Renal cortex interstitium (tissue), 15 donors: ENCODE measurements at places on chromosomes 11 and 22.

DNA sequence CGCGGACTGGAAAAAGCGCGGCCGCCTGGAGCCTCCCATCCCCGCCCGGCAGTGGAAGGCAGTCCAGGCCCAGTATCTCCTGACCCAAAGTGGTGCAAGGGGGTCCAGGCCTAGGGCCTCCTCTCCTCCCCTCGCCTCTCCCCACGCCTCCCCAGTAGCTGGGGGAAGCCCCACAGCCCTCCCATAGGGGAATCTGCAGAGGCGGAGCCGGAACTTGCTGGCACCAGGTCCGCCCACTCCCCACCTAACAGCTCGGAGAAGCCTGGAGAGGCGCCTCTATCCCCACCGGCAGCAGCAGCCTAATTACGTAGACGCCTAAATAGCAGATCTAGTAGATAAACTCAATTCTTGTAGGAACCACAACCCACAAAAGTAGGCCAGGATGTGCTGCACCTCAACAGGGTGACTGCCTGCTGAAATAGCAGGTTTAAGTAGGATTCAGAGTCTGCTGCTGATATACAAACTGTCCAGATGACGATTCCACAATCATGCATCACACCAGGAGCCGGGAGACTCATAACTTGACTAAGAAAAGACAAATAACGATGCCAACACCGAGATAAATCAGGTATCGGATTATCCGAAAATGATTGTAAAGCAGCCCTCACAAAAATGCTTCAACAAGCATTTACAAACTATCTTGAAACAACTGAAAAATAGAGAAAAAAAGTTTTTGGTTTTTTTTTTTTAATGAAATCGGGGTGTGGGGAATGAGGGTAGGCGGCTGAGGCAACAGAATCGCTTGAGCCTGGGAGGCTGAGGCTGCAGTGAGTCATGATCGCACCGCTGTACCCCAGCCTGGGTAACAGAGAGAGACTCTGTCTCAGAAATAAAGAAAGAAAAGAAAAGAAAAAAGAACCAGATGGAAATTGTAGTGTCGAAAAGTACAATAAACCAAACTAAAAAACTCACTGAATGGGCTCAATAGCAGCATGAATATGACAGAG, 11.4 kb upstream of the BRD1 start:
- no peak for DNase-seq

- DNase-seq = no peak
Observed at GRCh38 chr11:96567176-96567575, 177.4 kb downstream of the JRKL start.

DNA sequence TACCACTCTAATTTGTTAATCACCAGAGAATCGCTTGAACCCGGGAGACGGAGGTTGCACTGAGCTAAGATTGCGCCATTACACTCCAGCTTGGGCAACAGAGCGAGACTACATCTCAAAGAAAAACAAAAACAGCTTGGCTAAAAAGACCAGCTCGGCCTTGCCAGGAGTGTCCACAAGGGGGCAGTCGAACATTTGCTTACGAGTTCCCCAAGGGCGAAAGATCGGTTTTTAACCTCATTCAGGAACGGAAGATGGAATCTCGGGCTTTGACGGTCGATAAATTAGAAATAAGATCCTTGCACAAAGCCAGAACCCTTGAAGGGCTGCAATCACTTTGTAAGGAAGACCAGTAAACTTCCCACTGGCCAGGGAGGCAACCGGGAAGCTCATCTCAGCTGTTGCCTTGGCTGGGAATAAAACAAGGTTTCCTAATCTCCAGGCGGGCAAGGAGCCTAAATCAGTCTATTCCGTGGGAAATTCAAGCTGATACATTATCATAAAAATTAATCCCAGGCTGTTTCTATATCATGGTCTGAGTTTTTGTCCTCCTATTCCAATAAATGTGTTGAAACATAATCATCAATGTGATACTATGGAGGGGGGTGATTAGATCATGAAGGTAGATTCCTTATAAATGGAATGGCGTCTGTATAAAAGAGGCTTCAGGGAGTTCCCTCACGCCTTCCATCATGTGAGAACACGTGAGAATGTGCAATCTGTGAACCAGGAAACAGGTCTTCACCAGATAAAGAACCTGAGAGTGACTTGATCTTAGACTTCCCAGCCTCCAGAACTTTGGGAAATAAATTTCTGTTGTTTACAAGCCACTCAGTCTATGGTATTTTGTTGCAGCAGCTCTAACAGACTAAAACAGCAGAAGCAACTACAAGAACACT, 14.9 kb upstream of the SLC29A2 start:
- DNase-seq = peak; percentile 77

GRCh38 chr22:27011133-27011532, 353.7 kb downstream of the MIAT start:
- DNase-seq = no peak

GRCh38 chr11:124837491-124837856, 27.8 kb upstream of the ROBO3 start:
- peak; percentile 45 for DNase-seq

- no peak for DNase-seq
Observed at GRCh38 chr22:47748271-47748670, 985.8 kb downstream of the TBC1D22A start.

DNA sequence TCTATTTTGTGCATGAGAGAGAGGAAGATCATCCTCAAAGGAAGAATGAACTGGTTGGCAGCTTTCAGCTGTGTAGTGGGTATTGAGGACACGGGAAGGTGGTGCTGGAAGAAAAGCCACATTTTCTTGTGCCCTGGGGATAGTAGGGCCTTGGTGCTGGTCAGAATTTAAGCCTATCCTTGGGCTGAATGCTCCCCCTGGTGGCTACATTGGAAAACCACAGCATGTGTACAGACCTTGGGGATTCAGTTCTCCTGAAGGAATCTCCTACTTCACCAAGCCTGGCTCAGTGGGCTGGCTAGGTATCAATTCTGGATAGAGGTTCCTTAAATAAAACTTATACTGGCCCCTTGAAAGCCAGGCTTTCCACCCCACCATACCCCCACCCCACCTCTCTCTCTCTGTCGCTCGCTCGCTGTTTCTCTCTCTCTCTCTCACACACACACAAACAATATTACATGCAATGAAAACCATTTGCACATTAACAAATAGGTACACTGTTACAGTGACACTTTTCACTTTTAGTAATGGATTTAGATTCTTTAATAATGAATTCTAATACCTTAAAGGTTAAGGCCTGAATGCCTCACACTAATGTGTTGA, 2.8 kb upstream of the OR51M1 start:
- DNase-seq = peak; percentile 5

- no peak for DNase-seq
Observed at GRCh38 chr11:127114035-127114434, 113.5 kb upstream of the KIRREL3 start.

- DNase-seq = no peak
Observed at GRCh38 chr11:15035283-15035682, 38.1 kb upstream of the CALCB start.

GRCh38 chr22:39117585-39118191, 20.6 kb downstream of the APOBEC3H start:
- no peak for DNase-seq

DNA sequence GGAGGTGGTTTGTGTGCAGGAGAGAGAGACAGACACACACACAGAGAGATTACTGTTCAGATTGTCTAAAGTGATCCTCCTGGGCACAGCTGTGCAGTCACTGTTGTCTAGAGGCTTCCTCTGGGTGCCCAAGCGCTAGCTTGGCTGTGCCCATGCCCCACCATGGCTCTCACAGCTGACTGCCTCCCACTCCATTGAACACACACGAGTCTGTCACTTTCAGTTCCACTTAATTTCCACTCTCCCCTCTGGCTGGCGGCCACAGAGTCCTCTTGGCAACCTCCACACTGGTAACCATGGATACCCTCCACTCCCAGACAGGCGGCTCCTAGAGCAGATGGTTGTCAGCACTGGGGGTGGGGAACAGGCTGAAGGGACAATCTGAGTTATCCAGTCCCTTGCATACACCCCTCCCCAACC, 29.1 kb downstream of the MAP6 start:
- peak; percentile 48 for DNase-seq

- no peak for DNase-seq
Observed at GRCh38 chr11:112983887-112984286, 22.7 kb downstream of the NCAM1 start.
